ENCODE measurements at places on chromosomes 13 and 19.

GRCh38 chr13:97274829-97275649 lies 52.9 kb downstream of the MBNL2 start:
- peak; percentile 84 for DNase-seq

GRCh38 chr13:109274188-109274821 lies 512.1 kb downstream of the IRS2 start:
- peak; percentile 47 for DNase-seq

- no peak for DNase-seq
Observed at GRCh38 chr13:21055016-21055415, 6.4 kb downstream of the LATS2 start.

DNA sequence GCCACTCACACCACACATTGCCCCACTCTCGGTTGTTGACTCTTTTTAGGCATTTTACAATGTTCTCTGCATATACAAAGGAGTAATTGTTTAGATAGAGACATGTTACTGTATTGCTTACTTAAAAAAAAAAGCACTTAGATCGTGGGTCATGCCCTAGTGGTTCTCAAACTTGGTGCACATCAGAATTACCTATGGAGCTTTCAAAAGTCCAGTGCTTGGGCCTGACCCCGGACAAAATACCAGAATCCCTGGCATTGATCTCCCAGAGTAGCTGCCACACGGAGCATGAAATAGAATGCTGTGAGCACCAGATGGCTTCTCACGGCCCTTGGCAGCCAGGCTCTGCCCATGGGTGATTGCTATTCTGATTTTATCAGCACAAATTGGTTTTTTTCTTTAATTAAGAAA lies 20.0 kb downstream of the ACP7 start:
- no peak for DNase-seq

DNA sequence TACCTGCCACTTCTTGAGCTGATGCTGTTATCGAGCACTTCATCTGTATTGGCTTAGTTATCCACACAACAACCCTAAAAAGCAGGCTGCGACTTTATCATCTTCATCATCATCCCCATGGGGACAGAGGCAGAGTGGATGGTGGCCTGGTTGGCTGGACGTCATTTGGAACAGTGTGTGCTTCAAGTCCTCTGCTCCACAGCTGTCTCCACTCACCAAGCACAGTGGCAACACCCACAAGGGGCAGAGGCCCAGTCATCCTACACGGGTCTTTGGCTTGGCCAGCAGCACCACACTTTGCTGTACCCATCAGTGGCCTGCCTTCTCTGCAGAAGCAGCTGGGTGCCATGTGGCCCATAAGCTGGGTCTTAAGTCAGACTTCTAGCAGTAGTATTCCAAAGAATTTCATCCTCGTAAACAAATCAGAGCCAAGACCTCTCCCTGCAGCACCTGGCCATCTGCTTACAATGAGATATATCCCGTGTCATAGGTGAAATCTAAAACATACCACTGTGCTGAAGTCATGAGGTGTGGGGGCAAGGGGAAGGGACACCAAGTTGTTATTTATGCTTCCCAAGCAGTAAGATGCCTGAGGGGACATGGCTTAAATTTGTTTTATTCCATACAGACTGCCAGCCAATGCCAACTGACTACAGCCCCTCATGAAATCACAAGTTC lies 47.9 kb upstream of the EPHX3 start:
- no peak for DNase-seq

- DNase-seq, result no peak
Observed at GRCh38 chr13:40404407-40404806, 262.0 kb downstream of the FOXO1 start.

DNA sequence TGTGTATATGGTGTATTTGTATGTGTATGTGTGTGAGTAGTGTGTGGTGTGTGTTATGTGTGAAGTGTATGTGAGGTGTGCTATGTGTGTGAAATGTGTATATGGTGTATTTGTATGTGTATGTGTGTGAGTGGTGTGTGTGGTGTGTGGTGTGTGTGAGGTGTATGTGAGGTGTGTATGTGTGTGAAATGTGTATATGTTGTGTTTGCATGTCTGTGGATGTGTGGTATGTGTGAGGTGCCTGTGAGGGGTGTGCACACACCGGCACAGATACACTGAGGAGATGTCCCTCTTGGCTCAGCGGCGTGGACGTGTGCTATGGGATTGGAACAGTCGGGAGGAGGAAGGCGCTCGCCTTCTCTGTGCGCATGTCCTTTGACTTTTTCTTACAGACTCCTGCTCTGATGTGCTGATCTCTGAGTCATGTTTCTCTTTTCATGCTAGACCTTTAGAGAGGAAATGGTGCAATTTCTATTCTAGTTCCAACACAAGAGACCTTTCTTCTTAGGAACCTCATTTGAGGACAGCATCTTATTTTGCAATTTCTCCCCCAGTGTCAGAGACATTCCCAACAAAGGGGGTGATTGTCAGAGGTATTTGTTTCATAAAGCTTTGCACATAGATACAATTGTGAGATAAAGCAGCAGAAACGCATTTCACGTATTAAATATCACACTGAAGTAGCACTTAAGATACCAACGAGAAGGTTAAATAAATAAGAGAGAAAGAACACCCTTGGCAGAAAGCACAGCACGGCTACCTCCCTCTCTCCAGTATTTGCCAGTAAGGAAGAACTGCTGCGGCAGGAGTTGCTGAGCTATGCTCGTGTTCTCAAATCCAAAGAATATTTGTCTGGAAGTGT lies 11.3 kb upstream of the TNFRSF19 start:
- DNase-seq, result peak; percentile 84

DNA sequence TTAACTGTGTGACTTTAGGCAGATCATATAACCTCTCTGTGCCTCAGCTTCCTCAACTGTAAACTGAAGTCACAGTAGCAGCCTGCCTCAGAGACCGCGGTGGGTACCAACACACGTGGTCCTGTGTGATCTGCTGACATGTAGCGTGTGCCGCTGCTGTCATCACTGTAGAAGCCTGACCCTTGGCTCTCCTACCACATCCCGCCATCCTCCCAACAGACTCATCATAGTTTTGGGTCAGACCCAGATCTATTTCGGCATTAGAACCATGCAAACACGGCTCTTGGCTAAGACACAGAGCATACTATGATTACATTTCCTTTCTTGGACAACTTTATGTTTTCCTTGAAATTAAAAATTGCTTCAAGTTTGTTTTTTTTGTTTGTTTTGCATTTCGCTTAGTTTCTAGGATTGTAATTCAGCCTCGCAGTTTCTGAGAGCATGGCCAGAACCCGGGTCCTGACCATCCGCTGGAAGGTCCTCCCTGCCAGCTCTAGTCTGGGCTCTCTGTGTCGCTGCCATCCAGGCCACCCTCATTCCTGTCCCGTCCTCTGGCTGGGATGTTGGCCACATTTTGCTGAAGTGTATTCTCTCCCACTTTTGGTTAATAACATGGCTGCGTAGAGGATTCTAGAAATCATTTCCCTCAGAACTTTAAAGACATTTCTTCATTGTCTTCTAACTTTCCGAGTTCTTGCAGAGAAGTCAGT lies 53.0 kb downstream of the GGACT start:
- no peak for DNase-seq

DNA sequence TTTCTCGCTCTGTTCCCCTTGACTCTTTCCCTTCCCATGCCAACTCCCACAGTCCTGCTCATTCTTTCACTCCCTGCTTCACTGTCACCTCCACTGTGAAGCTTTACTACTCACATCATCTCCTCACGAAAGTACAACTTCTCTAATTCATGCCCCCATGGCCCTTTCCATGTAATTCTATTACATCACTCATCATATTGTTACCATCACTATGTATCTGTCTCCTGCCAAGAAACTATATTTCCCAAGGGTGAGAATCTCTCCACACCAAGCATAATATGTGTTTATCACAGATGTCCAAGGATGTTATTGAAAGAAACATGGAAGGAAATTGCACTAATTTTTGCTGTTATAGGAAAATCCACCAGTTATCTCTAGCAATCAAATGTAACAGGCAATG lies 37.2 kb upstream of the LRCH1 start:
- DNase-seq, result no peak

GRCh38 chr19:21158523-21159135 lies 16.8 kb downstream of the ZNF431 start:
- DNase-seq, result no peak

DNA sequence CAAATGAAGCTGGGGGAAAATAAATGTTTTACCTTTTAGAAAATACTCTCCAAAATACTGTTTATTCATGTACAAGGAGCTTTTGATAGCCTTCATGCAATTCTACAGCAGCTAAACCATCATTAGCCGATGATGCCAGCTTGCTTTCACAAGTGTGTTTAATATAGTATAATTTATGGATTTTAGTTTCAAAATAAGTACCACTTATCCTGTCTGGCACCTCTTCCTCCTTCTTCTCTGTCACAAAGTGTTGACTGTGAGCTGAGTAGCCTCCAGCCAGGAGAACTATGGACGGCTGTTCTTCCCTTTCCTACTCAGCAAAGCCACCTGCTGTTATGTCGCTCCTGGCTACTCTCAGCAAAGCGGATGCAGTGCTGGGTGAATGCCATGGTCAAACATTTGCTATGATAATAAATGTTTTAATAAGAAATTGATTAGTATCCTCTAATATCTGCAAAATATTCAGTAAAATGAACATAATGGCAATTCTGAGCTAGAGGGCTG lies 238.2 kb downstream of the LIG4 start:
- no peak for DNase-seq

GRCh38 chr13:114064450-114065140 lies 67.8 kb downstream of the RASA3 start:
- no peak for DNase-seq

DNA sequence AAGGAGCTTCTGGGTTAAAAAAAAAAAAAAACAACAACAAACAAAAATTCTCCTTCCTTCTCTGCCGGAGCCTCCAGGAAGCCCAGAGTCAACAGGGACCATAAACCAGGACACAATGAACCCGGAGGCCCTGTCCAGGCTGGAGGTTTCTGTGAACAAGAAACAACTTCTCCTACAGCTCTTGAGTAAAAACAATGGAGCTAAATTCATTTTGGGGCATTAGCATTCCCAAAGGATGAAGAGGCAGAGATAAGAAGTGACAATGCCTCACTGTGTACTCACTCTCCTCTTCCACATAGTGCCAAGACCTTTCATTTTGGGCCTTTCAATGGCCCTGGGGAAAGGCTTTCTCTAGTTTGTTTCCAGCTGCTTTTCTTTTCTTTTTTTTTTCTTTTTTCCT lies 9.0 kb downstream of the RHPN2 start:
- no peak for DNase-seq

DNA sequence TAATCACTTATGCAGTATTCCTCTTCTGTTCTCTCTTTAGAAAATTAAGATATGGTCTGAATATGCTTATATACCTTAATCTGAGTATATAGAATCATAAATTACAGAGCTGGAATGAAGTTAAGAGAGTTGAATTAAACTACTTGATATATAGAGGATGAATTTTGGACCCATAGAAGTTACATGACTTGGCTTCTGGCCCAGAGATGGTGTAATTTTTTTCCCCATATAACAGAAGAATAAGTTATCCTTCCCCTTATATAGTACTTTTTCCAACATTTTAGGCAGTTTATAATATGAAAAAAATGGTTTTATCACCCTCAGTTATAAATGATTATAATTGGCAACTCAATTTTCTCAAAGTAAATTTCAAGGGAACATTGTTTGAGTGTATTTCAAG lies 616.3 kb downstream of the TBC1D4 start:
- no peak for DNase-seq

DNA sequence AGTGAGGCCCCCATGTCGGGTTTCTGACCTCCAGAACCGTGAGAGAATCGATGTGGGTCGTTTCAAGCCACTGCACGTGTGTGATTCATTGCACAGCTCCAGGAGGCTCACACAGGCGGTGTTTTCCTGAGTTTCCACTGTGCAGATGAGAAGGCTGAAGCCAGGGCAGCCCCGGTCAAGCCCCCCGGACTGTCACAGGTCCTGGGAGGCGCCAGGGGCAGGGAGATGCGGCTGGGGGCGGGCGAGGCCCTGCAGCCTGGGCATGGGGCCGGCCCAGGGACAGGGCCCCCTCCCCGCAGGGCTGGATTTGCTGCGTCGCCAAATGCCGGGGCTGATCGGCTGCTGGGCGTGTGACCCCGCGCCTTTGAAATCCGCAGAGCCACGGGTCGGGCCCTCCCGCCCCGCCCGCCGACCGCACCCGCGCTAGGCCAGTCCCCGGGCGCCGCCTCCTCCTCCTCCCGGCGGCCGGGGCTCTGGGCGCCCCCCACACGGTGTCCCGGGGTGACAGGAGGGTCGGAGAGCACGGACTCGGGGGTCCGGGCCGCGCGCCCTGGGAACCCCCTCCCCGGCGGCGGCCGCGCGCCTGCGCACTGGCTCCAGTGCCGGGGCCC lies 9.9 kb upstream of the MKNK2 start:
- DNase-seq, result no peak

- no peak for DNase-seq
Observed at GRCh38 chr19:49558591-49558990, 21.8 kb downstream of the NOSIP start.
